Activated CD4-positive, alpha-beta T cell treated with anti-CD3 and anti-CD28 coated beads for 1 hour (primary cell): ENCODE measurements at places on chromosomes 7 and 10.

GRCh38 chr10:101687071-101687658, 7.8 kb downstream of the FBXW4 start:
- no peak for DNase-seq

DNA sequence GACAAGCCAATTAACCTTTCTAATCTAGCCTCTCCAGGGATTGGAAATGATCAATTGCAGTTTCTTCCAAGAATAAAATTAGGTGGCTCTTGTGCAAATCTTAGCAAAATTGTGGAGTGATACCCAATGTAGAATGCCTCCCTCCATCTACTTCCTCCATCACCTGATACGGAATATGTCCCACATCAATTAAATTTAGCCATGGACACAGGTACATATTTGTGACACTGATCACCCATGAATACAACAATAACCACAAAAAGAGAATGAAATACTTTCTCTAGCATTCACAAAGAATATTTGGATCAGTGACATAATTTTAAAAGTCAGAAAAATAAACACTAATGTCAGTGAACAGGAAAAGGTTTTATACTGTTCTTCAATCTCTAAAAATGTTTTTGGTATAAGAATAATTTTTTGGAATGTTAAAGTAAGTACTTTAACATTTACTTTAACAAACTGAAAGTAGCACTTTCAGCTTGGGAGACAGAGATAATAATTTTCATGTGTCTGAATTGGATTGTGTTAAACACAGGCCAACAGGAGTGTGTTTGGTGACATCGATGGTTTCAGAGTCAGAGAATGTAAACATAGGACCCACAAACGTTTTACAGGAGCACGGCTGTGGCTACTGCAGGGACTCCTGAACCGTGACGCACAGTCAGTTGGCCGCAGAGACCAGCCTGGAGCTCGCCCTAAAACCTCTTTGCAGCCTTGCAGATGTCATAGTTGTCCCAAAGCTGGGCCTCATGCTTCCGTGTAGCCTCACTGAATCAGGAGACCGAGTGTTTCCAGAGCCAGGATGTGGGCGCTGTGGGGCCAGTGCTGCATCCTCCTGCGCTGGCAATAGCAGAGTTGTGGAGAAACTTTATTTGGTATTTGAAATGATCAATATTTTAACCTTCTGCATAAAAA, 7.2 kb downstream of the RBM20 start:
- DNase-seq, result no peak

- no peak for DNase-seq
These were observed 9.2 kb upstream of the SVIL start for GRCh38 chr10:29643771-29644501.

DNA sequence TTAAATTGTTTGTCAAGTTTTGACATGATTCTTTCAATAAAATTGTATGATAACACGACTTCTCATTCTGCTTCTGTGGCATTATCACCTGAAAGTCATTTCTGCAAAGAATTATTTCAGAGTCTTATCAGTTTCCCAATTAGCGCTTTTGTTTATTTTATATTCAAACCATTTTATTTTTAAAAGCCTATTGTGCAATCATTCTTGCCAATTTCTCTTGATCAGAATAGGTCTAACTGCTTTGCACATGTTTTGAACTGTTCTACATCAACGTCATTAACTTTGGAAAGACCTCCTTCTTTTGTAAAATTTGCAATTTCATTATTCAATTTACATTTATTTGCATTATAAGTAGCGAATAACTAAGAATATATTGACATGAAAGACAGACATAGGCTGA, 758.1 kb downstream of the CNTNAP2 start:
- DNase-seq, result no peak

- DNase-seq, result no peak
These were observed 62.9 kb upstream of the MXI1 start for GRCh38 chr10:110144507-110144906.

- no peak for DNase-seq
These were observed 408.7 kb upstream of the ADARB2 start for GRCh38 chr10:2145926-2146478.

GRCh38 chr7:131508754-131509486, 47.5 kb downstream of the PODXL start:
- DNase-seq, result no peak

- no peak for DNase-seq
These were observed 163.9 kb upstream of the CDK1 start for GRCh38 chr10:60614363-60614762.

DNA sequence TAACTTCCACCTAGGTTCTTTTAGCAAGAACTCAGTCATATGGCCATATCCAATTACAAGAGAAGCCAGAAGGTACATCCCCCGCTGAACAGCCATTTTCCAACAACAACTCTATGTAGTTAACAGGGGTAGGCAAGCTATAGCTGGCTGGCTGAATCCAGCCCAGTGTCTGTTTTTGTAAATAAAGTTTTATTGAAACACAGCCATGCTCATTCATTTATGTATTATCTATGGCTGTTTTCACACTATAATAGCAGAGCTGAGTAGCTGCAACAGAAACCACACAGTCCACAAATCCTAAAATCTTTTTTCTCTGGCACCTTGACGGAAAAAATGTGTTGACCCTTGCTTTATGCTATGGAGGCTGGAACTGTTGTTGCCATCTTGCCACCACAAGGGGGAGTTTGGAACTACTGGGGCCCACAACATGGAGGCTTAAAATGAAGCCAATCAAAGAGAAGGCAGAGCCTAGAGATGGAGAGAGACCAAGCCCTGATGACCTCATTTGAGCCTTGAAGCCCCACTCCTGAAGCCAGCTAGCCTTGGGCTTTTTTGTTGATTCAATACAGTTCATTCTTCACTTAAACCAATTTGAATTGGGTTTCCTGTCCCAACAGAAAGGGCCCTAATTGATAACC, 33.3 kb upstream of the XPNPEP1 start:
- no peak for DNase-seq

- DNase-seq, result no peak
These were observed 124.4 kb downstream of the PIP4K2A start for GRCh38 chr10:22589851-22590514.

GRCh38 chr10:114356751-114357514, 47.4 kb downstream of the AFAP1L2 start:
- DNase-seq, result no peak

DNA sequence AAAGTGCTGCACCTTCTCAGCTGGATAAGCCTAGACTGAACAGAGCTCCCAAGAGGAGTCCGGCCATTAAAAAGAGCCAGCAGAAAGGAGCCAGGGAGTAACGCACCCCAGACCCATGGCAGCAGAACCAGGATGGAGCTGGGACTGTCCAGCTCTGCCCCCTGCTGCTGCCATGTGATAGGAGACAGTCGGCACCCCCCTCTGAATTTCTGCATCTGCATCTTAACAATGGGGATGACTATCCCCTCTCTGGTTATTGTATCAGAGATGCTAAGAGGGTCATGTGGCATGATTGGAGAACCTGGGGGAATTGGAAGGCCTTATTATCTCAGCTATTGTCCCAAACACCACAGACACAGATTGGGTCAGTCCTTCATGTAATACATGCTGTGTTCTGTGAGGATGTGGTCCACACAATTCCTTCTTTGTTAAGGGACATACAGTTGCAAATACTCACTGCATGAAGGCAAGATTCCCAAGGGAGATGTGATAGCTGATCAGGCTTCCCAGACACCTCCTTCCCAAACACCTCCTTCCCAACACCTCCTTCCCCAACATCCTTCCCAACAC, 29.3 kb downstream of the PLEKHS1 start:
- no peak for DNase-seq

DNA sequence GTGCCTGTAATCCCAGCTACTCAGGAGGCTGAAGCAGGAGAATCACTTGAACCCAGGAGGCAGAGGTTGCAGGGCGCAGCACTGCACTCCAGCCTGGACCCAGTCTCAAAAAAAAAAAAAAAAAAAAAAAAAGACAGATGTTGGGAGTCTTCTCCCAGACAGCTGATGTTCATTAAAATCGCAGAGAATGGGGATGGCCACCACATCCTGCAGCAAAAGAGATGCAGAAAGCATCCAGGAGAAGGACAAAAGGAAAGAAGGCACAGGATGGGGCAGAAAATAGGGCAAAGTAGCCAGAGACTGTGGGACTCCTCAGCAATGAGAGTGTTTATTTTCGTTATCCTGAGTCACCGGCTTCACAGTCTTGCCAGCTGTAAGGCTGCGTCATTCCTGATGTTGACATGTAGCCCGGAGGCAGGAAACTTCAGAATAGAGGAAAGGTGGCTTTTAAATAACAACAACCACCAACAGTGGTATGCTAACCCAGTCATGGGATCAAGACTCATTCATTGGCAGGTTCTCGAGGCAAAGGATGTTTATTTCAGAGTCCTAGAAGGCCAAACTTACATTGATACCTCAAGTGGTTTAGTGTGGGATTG, 149.5 kb upstream of the SVIL start:
- DNase-seq, result no peak

DNA sequence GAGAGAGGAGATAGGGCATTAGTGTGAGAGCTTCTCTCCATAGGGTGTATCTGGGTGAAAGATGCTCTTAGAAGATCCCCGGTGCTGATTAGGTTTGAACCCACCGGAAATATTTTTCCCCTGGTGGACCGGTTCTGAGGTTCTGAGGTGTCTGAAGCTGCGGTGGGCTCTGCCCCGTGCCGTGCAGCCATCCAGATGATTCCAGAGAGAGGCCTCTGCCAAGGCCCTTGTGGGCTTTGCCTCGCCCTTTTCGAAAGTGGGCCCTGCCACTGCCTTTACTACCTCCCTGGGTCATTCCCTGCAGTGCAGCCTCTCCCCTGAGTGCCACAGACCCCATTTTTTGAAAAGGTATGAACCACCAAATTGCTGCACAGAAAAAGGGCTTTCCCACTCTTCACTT, 2.8 kb downstream of the GIMAP8 start:
- DNase-seq, result no peak

DNA sequence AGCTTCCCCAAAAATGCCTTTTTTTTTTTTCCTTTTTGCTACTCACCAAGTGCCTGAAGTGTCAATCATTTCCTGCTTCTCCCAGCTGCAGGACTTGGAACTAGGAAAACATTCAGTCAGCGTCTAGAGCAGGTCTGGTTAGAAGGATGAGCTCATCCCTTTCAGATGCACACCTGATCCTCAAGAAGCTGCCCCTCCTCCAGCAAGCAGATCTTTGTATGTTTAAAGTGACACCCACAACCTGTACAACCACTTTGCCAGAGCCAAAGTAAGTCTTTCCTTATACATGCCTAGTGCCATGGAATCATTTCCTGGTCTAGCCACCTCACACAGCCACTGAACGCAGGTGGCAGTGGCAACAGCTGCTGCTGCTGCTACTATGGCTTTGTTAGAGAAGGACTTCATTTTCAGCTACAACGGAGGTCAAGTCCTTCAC, 10.4 kb upstream of the USP54 start:
- no peak for DNase-seq

GRCh38 chr10:44069573-44069972, 315.3 kb downstream of the CXCL12 start:
- DNase-seq, result no peak
